ENCODE measurements at places on chromosomes 6 and 20. TPM values are rescaled to one million over a fixed set of nuclear protein-coding genes. Genes with fewer than 3 reads are reported as not detected.

- no peak for DNase-seq
Observed at GRCh38 chr6:105194591-105194990, 14.8 kb upstream of the POPDC3 start.

- no peak for DNase-seq
Observed at GRCh38 chr6:105606831-105607463, 204.1 kb upstream of the PREP start.

DNA sequence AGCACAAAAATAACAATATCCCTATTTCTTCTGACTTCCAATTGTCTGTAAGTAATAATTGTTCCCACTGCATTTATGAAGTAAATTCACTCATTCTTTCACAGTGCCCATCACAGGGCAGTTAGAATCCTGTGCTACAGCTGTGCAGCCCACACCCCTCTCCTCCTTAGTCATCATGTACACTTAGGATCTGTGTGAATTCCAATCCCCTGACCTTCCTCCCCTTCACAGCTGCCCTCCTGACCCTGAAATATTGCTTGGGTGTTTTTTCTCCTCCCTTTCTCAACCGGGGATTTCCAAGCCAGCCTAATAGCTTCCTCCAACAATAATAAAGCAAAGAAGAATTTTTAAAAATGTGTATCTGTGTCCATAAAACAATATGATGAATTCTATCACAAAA, 91.5 kb upstream of the BEND6 start:
- no peak for DNase-seq

Gene LY6G6D
- total RNA-seq = not detected

GRCh38 chr6:43983191-43983590, 144.1 kb downstream of the MRPL14 start:
- no peak for DNase-seq

DNA sequence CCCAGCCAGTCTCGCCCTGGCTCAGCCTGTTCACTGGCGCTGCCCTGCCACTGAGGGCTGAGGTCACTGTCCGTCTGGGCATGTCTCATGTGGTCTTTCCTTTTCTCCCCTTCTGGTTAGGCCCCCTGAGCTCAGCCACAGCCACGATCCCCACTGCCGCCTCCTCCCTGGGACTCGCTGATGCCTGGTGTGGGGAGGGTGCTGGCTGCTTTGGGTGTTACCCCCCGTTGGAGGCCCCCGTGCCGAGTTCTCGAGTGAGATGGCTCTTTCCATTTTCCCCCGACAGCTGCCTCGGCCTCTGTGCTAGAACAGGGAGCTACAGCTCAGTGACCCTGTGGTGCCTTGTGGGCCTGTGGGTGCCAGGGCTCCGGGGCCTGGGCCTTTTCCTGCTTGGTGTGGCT, 14.9 kb upstream of the TCFL5 start:
- DNase-seq = no peak

- no peak for DNase-seq
Observed at GRCh38 chr6:148415511-148416260, 73.0 kb downstream of the SASH1 start.

DNA sequence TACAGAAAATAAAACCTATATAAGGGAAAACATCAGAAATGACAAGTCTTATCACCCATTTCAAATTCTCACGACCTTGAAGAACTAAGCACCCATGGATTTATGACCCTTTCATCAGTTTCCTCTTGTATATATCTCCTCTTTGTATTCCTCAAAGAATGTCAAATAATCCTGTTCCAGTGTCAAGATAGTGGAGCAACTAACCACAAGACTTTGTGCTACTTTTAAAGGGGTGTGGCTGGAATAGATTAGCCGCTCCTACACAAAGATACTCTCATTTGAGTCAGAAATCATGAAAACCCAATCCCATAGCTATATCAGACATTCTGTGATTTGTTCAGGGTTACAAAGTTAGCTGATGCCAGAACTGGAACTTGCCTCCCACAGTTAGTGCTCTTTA, 6.6 kb downstream of the REPS1 start:
- no peak for DNase-seq

GRCh38 chr20:59032023-59032712, at the start of gene ATP5F1E:
Gene ATP5F1E (minus strand): TSS chr20:59032335. CDS start chr20:59032251, 84 bp downstream.
- peak; percentile 89 for DNase-seq

DNA sequence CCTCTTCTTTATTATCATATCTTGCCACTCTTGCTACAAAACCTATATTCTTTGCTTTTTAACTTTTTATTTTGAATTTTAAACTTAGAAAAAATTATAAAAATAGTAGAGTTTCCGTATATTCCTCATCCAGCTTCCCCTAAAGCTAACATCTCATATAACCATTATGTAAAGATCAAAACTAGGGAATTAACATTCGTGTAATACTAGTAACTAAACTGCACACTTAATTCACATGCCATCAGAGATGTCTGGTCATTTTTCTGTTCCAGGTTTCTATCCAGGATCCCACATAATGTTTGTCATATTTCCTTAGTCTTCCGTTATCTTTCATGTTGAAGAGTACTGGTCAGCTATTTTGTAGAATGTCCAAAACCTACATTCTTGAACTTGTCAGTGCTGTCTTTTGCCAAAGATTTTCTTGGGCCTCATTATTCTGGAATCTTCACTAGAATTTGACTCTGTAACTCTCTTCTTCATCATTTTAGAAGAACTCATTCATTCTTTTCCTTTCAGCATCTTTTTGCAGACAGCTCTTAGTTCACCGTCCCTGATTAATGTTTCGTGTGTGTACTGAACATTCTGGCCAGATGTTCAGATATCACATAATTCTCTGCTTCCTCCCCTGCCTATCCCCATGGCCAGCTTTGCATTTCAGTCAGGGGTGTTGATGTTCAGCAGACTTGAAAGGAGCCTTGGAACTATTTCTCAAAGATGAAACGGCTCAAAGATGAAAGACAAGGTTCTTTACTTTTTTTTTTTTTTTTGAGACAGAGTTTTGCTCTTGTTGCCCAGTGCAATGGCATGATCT, 9.4 kb downstream of the CTNNBL1 start:
- no peak for DNase-seq
